SJSA1 (cell line): ENCODE measurements at places on chromosomes 7 and 10. TPM values are rescaled to one million over a fixed set of nuclear protein-coding genes. Genes with fewer than 3 reads are reported as not detected.

- peak; percentile 78 for DNase-seq
Observed at GRCh38 chr10:122062831-122063674, 74.1 kb downstream of the TACC2 start.

GRCh38 chr10:93515071-93516005, 18.9 kb downstream of the CEP55 start:
- no peak for DNase-seq

GRCh38 chr7:44286618-44287487, 38.5 kb downstream of the CAMK2B start:
- DNase-seq = peak; percentile 41

GRCh38 chr7:16298221-16298620, 123.1 kb downstream of the CRPPA start:
- DNase-seq = no peak

DNA sequence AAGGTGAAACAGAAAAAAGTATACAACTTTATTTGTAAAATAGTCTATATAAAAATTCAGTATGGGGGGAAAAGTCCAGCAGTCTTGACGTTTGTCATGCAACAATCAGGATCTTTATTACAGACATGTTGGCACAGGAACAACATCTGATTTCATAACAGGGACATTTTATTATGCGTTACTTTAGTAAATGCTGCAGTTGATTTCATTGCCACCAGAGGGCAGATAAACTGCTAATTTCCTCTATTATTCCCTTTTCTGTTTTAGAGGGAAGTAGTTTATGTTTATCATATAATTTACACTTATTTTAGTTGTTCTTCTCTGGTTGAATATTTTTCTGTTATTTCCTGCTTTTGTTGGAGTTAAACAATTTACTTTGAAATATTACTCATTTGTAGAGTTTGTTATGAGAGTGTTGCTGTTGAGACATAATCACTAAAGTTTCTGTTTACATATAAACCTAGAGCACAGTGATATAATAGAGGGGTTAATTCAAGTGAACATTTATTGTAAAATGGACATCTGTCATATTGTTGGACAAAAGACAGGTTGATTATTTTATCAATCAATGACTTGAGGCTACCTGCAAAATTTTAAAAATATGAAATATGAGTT, 3.3 kb downstream of the PLXDC2 start:
- no peak for DNase-seq

DNA sequence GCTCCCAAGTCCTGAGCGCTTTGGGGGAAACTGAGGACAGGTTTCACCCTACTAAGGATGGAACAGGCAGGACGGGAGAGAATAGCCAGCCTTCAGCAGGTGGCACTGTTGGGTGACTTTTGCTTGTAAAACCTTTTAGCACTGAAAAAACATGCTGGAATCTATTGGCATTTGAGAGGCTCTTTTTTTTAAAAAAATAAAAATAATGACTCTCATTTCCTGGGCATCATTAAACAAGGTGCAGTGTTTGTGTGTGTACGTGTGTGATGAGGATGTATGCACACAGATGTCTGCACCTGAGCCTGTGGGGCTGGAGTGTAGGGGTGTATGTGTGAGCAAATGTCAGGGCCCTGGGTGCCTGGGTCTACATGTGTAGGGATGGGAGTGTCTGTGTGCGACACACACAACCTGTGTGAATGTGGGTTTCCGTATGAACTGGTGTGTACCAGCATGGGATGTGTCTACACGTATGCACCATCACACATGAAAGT, 177.9 kb downstream of the RPS24 start:
- DNase-seq = peak; percentile 41

Gene PNLIPRP2
- not detected in 2 replicates for total RNA-seq

- DNase-seq = no peak
Observed at GRCh38 chr10:103181244-103181643, 11.8 kb downstream of the NT5C2 start.

DNA sequence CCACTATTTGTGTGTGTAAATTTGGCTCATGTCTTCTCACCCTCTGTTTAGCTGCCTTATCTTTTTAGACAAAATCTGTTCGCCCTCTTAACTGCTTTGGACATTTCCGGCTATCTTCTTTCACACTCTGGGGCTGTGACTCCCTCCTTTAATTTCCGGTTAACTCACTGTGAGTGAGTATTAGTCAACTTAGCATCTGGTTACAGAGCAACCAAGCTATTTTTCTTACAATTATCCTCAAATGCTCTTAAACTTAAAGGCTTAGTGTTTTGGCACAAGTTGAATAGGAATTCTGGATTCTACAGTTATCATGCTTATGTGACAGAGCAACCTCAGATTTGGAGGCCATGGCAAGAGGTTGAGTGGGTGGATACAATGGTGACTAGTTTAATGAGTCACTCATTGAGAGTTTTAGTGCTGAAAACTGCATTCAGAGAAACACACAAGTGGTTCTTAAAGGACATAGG, 177.6 kb upstream of the SEMA3A start:
- peak; percentile 46 for DNase-seq

GRCh38 chr10:126376956-126377355, 11.3 kb downstream of the ADAM12 start:
- DNase-seq = no peak

DNA sequence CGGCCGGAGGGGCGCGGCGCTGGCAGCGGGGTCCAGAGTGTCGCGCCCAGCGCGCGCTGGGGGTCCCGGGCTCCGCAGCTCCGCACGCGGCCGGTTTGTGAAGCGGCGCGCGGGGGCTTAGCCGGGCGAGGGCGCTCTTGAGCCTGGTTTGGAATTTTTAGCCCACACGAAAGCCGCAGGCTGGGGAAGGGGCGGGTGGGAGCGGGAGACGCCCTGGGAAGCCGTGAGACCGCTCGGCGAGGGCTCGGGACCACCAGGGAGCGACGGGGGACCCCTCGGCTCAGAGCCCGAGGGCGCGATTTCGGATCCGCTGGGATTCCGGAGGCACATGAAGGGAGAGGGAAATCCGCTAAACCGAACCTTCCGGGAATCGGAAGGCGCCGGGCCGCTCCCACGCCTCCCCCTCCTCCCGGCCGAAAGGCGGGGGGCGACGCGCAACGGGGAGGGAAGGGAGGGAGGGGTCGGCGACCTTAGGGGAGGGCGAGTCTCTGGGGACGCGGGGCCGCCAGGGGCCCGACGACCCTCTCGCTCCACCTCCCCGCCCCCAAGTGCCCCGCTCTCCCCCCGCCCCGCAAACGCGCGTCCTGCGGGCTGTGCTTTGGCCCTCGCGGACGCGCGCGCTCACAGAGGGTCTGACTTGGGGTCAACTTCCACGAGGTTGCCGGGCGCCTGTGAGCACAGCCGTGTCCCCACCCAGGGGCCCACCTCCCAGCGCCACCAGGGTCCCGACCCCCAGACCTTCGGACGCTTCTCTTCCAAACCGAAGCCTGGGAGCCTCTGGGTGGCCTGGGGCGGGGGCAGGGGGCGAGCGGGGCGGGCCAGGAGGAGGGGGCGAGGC, 5.1 kb upstream of the ELFN1 start:
- peak; percentile 46 for DNase-seq

GRCh38 chr7:103132995-103133688, 15.8 kb downstream of the NAPEPLD start:
- DNase-seq = no peak

DNA sequence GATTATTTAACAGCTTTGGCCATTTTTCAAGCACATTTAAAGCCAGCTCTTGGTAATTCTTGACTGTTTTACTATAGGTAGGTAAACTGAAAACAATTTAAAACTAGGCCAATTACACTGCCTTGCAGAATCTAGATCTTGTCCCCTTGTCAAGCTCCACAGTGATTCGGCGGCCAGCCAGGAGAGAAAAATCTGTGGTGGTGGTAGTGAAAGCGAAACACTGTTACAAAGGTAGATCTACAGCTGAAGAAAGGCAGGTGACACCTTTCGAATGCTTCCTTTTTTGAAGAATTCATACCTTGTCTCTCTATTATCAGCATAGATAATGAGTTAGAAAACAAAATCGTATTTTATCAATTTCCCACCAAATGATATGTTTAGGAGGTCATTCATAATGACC, 218.3 kb downstream of the POU6F2 start:
- no peak for DNase-seq

- no peak for DNase-seq
Observed at GRCh38 chr7:129522088-129522970, 20.0 kb downstream of the SMKR1 start.

Gene PHYH
- total RNA-seq = 9.9 and 11.1 TPM in 2 replicates

DNA sequence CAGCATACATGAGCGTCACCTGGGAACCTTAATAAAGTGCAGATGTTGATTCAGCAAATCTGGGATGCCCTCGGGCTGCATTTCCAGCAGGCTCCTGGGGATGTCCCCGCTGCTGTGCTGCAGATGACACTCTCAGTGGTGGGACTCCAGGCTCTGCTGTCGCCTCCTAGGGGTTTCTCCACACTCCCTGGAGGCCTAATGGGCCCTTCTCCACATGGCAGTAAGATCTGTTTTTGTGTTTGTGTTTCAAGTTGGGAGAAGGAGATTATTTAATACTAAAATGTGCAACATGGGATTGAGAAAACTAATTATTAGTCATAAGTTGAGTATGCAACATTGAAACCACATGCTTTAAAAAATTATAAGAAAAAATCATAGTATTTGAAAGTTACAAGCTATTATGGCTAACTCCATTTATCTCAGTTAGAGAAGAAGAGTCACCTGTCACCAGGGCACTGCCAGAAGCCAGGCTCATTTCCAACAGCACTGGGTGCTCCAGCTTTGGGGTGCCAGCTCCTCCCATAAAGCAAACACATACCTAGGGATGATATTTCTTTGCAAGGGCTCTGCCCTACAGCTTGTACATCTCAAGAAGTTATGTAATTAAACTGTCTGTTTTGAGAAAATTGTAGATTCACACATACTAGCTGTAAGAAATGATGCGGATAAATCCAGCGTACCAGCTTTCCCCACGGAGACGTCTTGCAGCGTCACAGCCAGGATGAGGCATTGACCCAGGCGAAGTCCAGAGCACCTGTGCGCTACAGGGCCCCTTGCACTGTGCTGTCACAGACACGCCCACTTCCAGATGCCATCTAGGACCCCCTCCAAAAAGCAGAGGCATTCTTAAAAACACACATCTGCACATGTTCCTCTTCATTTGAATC, 106.4 kb downstream of the EGFR start:
- no peak for DNase-seq

Gene NDUFB2
- total RNA-seq = 523 and 538 TPM in 2 replicates

Gene PTPRN2
- total RNA-seq = 1.2 and 2.1 TPM in 2 replicates

GRCh38 chr10:119404719-119405519, 137.6 kb downstream of the RGS10 start:
- DNase-seq = no peak
